Epithelial cell of alveolus of lung (primary cell): ENCODE measurements at places on chromosomes 1 and 21. TPM values are rescaled to one million over a fixed set of nuclear protein-coding genes. Genes with fewer than 3 reads are reported as not detected.

The PTPN14 gene
- 26.8 and 27.5 TPM in 2 replicates for total RNA-seq

The CFAP107 gene
- not detected in 2 replicates for total RNA-seq

The KRTAP11-1 gene
- not detected in 2 replicates for total RNA-seq

The SPATA45 gene
- total RNA-seq, result not detected in 2 replicates

The C1orf167 gene
- 6.9 TPM in 1 of 2 replicates, not detected in the other for total RNA-seq

The TAS1R3 gene
- total RNA-seq, result under 0.01 and 0.26 TPM in 2 replicates
